Osteoblast (primary cell): ENCODE measurements at places on chromosomes 4 and X. TPM values are rescaled to one million over a fixed set of nuclear protein-coding genes. Genes with fewer than 3 reads are reported as not detected.

- no peak for DNase-seq
Measured at GRCh38 chr4:145446184-145446583, 35.5 kb upstream of the SMAD1 start.

DNA sequence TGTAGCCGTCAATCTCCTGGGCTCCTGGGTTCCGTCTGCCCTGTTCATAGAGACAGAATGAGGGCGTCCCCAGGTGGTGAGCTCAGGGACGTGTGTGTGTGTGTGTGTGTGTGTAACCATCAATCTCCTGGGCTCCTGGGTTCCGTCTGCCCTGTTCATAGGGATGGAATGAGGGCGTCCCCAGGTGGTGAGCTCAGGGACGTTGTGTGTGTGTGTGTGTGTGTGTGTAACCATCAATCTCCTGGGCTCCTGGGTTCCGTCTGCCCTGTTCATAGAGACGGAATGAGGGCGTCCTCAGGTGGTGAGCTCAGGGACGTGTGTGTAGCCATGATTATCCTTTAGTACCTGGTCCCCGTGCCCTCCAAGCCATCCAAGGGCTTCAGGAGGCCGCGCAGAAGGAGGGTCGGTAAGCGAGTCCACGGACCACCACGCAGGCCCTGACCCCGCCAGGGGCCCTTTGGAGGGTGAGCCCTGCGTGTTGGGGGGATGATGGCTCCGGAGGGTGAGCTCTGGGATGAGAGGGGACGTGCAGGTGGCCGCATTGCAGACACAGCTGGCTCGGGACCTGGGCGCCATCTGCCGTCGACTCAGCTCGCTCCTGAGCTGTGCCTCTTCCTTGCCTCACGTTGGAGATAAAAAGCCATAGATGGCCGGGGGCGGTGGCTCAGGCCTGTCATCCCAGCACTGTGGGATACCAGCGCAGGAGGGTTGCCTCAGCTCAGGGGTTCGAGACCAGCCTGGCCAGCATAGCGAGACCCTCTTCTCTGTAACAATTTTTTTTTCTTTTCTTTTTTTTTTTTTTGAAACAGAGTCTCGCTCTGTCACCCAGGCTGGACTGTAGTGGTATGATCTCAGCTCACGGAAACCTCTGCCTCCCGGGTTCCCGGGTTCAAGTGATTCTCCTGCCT is 5.4 kb upstream of the GTPBP6 start:
- DNase-seq = no peak

- DNase-seq = no peak
Measured at GRCh38 chrX:69238887-69239231, 73.6 kb upstream of the PJA1 start.

Gene NWD2
- not detected in 2 replicates for total RNA-seq

Gene KLKB1
- total RNA-seq = under 0.01 TPM in 1 of 2 replicates, not detected in the other

Gene SPINK2
- not detected in 2 replicates for total RNA-seq

Gene FABP2
- not detected in 2 replicates for total RNA-seq

Gene GABRE
- total RNA-seq = 32.1 and 33.3 TPM in 2 replicates
